ENCODE measurements at places on chromosomes 12 and 14.

GRCh38 chr12:100474617-100475016 is 951 bp downstream of the NR1H4 start:
- no peak for DNase-seq

GRCh38 chr14:63297372-63298063 is 21.2 kb downstream of the GPHB5 start:
- no peak for DNase-seq

GRCh38 chr12:76714415-76714814 is 49.5 kb upstream of the ZDHHC17 start:
- no peak for DNase-seq

DNA sequence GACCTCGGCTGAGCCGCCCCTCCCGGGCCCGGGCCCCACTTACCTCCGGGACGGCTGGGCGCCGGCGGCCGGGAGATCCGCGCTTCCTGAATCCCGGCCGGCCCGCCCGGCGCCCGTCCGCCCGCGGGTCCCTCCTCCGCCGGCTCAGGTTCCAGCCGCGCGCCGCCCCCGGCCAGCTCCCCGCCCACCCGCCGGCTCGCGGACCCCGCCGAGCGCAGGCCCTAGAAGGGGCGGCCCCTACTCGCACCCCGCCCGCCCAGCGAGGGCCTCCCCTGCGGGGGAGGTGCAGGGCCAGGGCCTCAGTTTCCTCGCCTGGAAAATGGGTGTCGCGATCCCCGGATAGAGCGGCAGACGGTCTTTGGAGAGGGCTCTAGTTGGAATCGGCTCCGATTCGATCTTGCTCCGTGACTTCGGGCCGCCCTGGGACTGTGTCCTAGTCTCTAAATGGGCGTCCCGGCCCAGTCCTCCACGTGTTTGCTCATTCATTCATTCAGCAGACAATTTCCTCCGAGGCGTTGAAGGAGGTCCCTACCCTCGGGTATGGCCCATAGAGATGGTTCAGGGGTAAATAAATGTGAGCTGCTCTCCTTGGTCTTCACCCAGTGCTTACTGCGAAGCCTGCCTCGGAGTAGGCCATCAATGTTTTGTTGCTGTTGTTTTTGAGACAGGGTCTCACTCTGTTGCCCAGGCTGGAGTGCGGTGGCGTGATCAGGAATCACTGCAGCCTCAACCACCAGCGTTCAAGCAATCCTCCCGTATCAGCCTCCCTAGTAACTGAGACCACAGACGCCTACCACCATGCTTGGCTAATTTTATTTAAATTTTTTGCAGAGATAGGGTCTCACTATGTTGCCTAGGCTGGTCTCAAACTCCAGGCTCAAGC is at the start of gene TRPV4:
TSS of gene TRPV4 (minus strand) at position 92 of the 883 bp plus-strand sequence. CDS start 18,602 bp downstream, outside the sequence.
- DNase-seq: peak; percentile 32

GRCh38 chr12:82635263-82635662 is 51.4 kb upstream of the TMTC2 start:
- no peak for DNase-seq

- no peak for DNase-seq
These were observed 10.1 kb upstream of the RPL10L start for GRCh38 chr14:46661728-46662127.

DNA sequence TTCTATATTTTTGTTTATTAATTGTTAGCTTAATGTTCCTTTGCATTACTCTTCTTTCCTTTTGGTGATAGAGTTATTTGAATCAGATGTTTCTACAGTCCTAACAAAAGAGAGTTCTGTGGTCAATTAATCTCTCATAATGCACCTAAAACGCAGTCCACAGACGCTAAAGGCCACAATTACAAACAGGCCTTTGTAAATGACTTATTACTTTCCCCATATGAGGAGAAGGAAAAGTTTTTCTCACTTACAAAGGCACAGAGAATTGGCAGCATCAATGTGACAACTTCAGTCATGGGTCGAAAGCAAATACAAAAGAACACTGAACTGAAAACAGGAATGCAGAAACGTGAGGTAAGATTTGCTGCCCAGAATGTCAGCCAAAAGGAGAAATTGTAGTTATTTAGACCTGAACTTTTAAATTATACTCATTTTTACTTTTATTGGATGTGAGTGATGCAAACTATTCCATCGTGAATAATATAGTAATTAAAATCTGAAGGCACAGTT is 142.0 kb upstream of the SYT10 start:
- DNase-seq: no peak

DNA sequence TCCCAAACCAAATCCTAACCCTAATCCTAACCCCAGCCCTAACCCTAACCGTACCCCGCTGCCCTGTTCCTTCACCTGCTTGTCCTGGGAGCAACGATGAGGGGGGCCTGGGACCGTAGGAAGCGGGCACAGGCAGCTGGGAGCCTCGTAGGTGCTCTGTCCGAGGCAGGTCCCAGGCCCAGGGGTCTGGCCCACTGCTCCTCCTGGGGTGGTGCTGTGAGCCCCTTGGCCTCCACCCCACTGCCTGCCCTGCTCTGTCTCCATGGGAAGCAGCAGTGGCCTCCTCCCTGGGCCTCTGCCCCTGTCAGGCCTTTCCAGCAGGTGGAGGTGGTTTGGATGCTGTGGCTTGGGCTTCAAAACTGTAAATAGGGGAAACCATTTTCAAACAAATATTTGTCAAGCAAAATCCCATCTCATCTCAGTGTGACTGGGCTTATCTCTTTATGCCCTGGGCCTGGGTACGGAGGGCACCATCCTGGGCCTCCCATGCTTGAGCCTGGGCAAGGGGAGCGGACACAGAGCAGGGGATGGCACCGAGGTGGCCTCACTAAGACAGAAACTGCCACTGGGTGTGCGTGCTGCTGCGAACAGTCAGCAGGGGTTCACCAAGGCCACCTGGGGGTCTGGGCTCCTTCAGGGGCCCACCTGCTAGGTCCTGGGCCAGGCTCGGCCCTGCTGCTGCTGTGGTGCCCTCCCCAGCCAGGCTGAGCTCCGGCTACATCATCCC is 3.7 kb upstream of the BEGAIN start:
- DNase-seq: no peak

DNA sequence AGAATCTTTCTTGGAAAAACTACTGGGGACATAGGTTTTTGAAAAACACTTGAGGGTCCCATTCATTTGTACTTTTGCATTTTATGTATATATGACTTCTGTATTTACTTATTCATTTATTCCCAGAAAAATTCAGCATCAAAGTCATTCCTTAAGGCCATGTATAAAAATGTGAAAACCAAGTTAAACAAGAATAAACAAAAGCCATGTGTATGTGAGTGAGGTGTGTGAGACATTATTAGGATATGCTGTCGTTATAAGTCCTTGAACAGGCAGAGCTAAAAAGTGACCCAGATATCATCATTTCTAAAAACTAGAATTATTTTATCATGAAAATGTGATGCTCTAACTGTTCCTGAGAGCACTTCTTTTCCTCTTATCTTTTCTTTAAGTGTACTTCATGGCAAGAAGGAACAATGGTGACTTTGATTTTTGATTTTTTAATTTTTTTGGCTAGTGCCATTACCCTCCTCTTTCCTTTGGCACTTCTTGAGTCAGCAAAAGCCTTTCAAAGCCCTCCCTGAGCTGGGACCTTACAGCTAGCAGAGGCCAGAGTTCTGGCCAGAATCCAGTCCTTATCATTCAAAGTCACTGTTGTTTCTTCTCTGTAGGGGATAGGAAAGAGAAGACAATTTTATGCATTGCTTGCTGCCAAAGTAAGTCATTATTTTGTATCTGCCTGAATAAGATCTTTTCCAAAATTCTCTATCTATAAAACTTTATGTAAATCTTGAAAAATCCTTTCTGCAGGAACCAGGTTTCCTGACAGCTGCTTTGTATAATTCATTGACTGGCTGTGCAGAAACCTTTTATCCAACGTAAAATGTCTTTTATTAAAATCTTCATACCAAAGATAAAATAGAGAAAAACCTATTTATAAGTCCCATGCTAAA is 419.7 kb upstream of the PRICKLE1 start:
- no peak for DNase-seq

DNA sequence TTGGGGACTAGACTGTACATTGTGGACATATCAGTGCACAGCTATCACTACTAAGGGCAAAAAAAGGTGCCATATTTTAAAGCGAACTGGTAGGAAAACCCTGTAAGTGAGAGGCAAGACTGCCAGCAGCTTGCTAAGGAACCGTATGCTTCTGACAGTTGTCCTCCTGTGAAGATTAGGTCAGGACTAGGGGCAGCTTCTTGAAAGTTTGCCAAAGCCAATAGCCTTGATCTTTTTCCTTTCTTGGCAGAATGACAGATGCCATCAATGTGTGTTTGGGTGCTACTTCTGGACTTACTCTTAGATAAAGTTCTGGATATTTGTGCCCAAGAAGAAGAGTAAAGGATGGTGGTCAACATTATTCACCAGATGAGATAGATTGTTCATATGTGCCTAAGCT is 7.4 kb downstream of the DAAM1 start:
- no peak for DNase-seq

DNA sequence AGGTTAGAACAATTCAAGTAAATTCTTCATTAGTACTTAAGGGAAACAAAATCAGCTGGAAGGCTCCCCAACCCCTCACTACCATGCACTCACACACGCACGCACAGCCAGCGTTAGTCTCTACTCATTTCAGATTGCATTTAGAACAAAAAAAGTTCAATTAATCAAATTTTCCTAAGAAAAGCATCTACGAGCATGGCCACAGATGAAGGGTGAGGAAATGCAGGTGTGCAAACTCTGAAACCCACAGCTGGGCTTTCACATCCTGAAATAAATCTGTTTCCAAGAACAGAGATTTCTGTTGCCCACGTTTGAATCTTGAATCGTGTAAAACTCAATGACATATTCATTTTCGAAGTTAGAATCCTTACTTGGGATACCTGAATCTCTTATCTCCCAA is 62.6 kb downstream of the SEL1L start:
- no peak for DNase-seq

GRCh38 chr12:116337312-116337711 is 59.8 kb upstream of the MED13L start:
- DNase-seq: no peak

GRCh38 chr14:50608302-50608851 is 48.4 kb downstream of the ATL1 start:
- DNase-seq: no peak

GRCh38 chr14:22926316-22926715 is 2.9 kb downstream of the PRMT5 start:
- DNase-seq: no peak

DNA sequence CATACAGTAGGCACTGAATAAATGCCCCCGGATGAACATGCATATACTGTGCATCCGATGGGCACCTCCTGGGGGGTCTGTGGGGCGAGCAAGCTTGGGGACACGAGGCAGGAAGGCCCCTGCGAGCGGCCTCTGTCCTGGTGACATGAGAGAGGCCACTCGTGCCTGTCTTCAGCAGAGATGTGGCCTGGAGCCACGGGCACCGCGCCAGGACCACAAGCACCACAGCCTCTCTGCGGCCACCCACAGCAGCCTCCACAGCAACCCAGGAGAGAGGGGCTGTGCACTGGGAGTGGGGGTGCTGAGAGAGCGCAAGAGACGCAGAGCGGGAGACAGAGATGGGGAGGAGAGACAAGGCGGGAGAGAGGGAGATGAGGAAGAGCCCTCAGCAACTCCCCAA is 118.5 kb downstream of the RFLNA start:
- DNase-seq: peak; percentile 27

DNA sequence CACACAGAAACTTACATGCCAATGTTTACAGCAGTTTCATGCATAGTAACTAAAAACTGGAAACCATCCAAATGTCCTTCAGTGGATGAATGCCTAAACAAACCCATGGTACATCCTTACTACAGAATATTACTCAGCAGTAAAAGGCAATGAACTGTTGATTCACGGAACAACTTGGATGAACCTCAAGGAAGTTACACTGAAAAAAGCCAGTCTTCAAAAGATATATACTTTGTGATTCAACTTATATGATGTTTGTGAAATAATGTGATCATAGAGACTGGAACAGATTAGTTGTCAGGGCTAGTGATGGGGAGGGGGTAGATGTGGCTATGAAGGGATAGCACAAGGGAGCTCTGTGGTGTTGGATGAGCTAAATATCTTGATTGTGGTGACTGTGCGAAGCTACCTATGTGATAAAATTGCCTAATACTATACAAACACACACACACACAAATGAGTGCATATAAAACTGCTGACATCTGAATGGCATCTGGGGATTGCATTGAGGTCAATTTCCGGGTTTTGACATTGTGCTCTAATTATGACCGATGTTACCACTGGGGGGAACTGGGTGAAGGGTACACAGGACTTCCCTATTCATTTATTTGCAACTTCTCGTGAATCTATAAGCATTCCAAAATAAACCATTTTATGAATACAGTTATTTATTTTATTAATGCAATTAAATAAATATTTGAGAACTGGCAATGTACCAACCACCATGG is 94.3 kb downstream of the RIN3 start:
- DNase-seq: no peak

DNA sequence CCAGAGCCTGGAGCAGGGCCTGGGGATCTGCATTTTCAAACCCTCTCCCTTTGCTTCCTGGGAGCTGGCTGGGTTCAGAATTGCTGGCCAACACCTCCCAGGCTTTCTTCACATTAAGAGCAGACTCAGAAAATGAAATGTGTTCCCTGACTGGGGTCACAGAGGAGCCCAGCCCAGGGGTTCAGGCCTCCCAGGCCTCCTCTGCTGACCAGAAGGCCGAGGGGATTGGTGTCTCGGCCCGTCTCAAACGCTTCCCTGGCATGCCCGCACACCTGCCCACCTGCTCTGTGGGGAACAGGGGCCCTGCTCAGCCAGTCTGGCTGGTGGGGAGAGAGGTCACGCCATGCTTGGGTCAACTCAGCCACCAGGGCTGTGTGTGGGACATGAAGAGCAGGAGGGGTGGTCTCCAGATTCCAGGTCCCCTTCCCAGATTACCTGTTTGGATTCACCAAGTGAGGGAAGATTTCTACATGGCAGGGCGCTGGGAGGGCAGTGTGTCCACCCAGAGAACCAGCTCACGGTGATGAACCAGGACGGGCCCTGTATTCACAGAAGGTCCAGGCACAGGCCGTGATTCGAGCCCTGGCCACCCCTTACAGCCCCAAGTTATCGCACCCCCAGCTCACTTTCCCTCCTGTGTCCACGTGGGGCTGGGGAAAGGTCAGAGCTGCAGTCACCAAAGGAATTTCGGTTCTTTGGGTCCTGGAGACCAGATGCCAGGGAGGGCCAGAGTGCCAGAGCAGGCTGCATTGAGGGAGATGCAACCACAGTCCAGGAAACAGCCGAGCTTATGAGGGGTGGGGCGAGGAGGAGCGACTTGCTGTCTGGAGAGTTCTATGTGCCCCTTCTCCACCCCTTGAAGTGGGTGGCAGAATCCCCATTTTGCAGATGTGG is 55.2 kb upstream of the RIN3 start:
- DNase-seq: no peak

GRCh38 chr14:22380571-22381407 is 208.2 kb downstream of the DAD1 start:
- DNase-seq: no peak

DNA sequence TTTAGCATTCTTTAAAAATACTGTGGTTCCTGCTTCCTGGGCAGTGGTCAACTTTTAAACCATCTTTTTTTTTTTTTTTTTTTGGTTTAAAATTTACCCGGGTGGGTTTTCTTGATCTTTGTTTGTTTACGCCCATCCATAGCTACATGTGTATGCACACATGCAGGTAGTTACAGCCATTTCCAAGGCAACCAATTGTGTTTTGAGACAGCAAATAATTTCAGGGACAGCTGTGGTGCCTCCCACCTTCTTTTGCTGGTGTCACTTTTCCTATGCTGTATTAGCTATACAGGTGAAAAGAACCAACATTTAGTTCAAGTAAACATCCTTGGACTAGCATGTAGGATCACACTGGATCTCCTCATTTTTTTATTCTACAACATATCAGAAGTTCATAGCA is 52.0 kb upstream of the PSMA6 start:
- no peak for DNase-seq

Data from body of pancreas (tissue), 4 donors.